ENCODE measurements at places on chromosomes 6 and 20.

GRCh38 chr6:150250826-150251225 lies 108.0 kb downstream of the PPP1R14C start:
- no peak for DNase-seq

DNA sequence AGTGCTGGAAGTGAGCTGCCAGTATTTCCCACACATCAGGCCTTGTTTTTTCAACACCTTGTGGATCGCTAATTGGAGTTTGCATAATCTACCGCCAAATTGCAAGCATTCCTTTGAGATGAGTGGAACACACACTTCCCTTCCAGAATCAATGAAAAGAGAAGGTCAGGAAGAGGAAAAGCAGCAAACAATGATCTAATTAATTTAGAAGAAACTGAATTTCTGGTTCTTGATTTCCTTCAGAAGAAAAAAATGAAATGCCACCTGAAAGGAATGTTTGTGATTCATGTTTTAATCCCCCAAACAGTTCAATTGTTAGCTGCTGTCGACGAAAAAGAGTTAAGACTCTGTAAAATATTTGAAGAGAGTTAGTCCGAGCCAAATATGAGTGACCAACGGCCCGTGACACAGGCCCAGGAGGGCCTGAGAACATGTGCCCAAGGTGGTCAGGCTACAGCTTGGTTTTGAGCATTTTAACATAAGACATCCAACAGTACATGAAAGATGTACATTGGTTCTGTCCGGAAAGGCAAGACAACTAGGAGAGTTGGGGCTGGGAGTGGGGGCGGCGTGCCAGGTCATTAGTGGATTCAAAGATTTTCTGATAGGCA lies 182.3 kb downstream of the MTFR2 start:
- DNase-seq: no peak

- no peak for DNase-seq
Observed at GRCh38 chr20:60899320-60899719, 352.7 kb upstream of the CDH4 start.

GRCh38 chr6:143963158-143963919 lies 44.7 kb downstream of the PLAGL1 start:
- DNase-seq: no peak

DNA sequence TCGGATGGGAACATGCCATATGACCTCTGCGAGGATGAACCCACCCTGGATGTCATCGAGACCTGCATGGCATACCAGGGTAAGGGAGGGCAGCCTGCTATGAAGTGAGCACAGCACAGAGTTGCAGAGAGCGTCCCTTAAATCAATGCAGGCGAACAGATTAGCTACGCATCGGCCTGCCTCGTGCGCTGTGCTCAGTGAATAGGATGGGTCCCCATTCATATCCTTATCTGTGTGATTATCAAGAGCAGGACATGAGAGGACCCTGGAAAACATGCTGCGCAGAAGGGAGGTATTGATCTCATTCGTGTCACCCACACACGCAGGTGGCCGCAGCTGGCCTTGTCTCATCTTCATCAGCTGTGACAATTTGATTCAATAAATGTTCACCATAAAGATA lies 25.6 kb upstream of the FAM83D start:
- no peak for DNase-seq

GRCh38 chr20:8912096-8912495 lies 156.8 kb upstream of the PLCB4 start:
- DNase-seq: no peak

DNA sequence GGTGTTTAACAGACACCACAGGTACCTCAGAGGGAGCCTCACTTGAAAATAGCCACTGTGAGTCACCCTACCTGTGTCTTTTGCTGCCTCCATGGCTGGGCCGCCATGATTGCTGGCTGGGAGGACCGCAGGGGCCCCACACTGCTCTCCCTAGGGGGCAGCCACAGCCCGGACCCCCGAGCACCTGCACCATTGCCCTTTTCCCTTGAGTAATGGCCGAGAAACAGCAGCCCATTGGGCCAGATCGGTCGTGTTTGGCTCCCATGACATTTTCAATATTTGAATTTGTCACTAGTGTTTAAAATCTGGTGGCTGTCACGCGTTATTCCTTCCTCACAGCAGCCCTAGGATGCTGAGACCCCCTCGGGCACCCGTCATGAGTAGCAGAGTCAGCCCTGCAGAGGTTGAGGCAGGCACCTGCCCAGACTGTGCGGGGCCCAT lies 6.7 kb downstream of the ZBP1 start:
- DNase-seq: no peak

GRCh38 chr20:10639077-10639736 lies 34.6 kb downstream of the JAG1 start:
- DNase-seq: no peak

GRCh38 chr6:24484657-24485323 lies 4.6 kb downstream of the GPLD1 start:
- DNase-seq: no peak

- DNase-seq: no peak
Observed at GRCh38 chr6:36700831-36701230, 3.2 kb downstream of the RAB44 start.

DNA sequence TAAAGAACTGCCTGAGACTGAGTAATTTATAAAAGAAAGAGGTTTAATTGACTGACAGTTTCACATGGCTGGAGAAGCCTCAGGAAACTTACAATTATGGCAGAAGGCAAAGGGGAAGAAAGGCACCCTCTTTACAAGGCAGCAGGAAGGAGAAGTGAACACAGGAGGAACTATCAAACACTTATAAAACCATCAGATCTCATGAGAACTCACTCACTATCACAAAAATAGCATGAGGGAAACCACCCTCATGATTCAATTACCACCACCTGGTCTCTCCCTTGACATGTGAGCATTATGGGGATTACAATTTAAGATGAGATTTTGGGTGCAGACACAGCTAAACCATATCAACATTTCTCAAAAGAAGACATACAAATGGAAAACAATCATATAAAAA lies 266.3 kb downstream of the EPM2A start:
- no peak for DNase-seq

DNA sequence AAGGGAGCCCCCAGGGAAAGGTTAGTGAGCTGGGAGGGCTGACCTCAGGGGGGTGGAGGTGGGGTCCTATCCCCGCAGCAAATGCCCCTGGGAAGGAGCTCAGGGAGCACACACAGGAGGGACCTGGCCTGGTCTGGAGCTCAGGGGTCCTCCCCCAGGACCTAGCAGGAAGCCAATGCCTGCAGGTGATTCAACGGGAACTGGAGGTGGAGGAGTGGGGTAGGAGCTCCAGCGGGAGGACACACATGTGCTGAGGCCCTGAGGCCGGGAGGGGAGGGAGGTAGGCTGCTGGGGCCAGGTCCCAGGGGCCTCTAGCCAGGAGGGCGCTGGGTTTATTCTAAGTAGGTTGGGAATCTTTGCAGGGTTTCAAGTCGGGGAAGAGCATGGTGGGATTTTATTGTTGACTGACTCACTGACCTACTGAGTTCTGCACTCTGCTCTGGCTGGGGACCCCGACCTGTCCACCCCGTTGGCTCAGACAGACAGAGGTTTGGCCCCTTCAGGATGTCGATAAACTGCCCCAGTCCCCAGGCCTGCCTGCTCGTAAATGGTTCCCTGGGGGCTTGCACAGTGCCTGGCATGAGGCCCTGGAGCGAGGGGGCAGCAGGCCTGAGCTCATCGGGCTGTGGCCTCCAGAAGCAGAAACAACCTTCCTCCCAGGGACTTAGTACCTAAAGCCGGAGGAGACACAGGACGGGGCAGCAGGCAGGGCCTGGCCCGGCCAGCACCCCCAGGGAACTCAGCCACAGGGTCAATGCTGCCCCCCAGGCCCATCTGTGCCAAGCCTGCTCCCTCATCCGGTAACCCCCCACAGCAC lies 62.3 kb downstream of the RIPOR3 start:
- no peak for DNase-seq

DNA sequence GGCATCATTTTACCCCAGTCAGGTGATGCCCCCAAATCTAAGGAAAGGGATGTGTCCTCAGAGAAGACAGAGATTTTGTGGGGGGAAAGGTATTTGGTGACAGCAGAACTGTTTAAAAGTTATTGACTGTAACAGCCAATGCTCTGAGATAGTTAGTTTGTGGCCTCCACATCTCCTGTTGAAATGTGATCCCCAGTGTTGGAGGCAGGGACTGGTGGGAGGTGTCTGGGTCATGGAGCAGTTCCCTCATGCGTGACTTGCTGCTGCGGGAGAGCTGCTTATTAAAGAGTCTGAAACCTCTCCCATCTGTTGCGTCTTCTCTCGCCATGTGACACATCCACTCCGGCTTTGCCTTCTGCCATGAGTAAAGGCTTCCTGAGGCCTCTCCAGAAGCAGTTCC lies 282.8 kb upstream of the FOXQ1 start:
- DNase-seq: no peak

DNA sequence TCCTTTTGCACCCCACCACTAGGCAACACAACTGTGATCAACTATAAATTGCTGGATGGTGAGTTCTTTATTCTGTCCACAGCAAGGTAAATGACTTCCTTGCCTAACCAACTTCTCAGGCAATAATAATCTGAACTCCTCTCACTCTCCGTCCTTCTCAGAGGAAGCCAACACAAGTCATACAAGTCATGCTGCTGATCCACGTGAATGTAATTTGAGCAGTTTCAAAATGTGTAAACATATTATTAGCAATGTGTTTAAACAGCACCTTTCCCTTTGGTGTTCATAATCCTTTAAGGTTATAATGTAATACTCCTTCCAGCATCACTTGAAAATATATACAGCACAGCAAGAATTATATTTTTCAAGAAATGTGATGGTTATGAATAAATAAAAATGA lies 127.9 kb downstream of the QRSL1 start:
- no peak for DNase-seq

DNA sequence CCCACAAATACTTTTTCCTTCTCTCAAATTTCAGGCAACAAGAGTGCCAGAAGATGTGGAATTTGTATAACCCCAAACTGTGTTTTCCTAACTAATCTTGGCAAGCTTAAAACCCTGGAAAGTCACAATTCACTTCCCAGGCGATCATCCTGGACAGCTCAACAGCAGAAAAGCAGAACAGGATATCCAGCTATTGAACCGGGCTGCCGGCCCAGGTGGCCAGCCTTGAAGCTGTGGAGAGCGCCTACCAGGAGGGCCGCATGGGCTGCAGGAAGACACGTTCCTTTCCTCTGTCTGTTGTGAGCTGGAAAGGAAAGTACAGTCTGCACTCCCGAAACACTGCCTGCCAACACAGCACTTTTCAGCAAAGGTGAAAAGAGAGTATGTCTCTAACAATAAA lies 719.7 kb upstream of the MARCKS start:
- DNase-seq: no peak

- DNase-seq: no peak
Observed at GRCh38 chr6:27187231-27188060, 60.1 kb upstream of the PRSS16 start.

GRCh38 chr6:105994118-105994590 lies 92.0 kb upstream of the PRDM1 start:
- DNase-seq: no peak

GRCh38 chr6:4687656-4687988 lies 88.6 kb upstream of the CDYL start:
- DNase-seq: no peak

DNA sequence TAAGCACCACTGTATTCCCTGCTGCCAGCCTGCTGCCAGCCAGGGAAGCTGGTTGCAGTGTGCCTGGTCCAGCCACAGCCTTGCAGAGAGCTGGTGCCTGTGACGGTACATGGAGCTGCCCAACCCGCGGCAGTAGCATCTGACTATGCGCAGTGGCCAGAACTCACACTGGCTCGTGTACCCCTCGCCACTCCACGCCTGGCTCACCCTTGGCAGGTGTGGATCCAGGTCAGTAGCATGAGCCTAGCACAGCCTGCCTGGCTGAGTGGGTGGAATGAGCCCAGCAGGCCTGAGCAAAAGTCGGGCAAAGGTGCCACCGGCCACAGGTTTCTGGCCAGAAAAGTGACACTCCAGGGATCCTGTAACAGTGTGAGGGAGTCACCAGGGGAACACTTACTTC lies 361.7 kb upstream of the MAP3K7 start:
- no peak for DNase-seq

DNA sequence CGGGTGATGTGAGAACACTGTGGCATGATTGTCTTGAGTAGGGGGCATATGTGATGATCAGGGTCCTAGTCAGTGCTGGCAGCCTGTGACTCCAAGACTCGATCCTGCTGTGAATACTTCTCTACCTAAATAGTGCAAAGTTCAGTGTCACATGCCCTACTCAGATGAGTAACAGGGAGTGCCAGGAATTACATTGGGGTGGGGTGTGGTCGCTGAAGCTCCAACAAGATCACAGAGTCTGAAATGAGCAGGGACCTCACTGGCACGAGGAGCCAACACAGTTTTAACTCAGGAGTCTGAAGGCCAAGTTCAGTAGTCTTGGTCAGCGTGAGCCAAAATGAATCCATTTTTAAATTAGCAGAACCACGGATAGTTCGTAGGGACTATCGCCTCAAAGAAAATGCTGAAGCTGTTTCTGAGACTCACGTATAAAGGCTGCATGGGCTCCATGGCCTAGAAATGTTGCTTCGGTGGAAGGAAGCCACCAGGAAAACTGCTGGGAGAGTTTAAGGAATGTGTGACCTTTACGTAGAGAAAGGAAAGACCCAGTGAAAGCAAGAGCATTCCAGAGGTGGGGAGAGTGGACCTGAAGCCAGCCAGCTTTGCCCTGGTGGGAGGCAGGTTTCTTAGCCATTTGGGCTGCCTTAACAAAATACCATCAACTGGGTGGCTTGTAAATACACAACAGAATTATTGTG lies 72.2 kb downstream of the RPP40 start:
- no peak for DNase-seq

- DNase-seq: no peak
Observed at GRCh38 chr6:158754738-158755137, 64.4 kb downstream of the EZR start.

DNA sequence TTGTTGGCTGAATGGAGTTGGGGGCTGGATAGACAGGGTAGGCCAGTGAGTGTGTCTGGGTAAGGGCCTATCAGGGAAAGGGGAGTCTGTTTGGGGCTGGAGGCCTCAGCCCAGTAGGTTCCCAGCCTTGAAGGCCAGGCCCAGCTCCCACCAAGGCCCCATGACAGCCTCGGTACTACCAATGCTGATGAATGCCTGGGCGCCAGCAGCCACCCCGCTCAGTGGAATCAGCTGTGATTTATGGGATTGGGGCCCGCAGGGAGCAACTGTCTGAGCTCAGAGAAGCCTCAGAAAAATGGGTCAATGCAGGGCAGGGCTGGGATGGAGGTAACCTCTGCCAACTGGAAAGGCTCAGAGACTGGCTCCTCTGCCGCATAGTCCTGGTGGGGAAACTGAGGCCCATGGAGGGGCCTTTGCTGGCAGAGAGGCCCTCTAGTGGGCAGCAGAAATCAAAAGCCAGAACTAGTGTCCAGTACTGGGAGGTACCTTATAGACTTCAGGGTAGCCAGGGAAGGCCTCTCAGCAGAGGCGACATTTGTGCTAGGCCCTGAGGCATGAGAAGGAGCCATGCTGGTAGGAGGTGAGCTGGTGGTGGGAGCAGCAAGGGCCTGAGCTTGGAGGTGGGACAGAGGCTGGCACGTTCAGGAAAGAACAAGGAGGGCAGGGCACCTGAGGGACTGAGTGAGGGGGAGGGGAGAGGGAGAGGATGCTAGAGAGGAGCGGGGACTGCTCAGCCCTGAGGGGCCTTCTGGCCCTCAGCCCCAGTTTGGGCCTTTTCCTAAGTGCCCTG lies 36.4 kb downstream of the DLGAP4 start:
- no peak for DNase-seq

GRCh38 chr20:32366380-32366779 lies 8.2 kb downstream of the ASXL1 start:
- DNase-seq: no peak

GRCh38 chr6:158705386-158706126 lies 55.7 kb downstream of the SYTL3 start:
- DNase-seq: no peak

All from non-pigmented ciliary epithelial cell (primary cell).